ENCODE measurements at places on chromosomes 3 and 15.
A peak's percentile ranks its signal among the peaks of the same experiment; 100 is the strongest.

GRCh38 chr3:195011231-195011834 lies 259.6 kb downstream of the XXYLT1 start:
- DNase-seq, result no peak

- DNase-seq, result no peak
Observed at GRCh38 chr3:67983166-67983565, 328.8 kb upstream of the SUCLG2 start.

GRCh38 chr3:149401926-149402310 lies 24.5 kb upstream of the TM4SF1 start:
- DNase-seq, result peak; percentile 47

DNA sequence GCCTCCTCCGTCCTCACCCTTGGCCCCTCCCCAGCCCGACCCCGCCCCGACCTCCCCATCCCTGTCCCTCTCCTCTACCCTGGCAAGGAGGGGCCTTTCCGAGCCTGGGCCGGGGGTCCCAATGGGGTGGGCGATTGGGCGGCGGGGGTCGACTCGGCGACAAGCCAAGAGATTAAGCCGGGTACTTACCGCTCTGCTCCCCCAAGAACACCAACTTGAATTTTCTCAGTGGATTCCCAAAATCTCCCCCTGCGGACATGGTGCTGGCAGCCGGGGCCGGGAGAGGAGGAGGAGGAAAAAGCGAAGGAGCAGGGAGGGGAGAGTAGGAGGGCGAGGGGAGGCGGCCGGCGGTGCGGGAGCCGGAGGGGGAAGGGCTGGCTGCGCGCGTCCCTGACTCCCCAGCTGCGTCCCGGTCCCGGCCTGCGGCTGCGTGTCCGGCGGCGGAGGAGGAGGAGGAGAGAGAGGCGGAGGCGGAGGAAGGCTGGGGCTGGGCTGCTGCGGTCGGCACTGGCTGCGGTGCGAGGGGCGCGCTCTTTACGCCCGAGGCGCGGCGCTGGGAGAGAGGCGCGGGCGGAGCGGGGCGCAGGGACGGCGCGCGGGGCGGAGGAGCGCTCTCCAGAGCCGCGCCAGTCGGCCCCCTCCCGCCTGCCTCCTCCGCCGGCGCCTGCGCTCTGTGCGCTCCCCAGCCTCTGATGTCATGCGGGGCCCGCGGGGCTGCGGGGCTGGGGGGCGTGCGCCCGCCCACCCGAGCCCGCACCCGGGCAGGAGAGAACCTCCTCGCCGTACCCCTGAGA lies at the start of gene RAB6B:
TSS of gene RAB6B (minus strand) at position 675 of the 794 bp plus-strand sequence. CDS start at position 259, 416 bp downstream.
- DNase-seq, result peak; percentile 42

DNA sequence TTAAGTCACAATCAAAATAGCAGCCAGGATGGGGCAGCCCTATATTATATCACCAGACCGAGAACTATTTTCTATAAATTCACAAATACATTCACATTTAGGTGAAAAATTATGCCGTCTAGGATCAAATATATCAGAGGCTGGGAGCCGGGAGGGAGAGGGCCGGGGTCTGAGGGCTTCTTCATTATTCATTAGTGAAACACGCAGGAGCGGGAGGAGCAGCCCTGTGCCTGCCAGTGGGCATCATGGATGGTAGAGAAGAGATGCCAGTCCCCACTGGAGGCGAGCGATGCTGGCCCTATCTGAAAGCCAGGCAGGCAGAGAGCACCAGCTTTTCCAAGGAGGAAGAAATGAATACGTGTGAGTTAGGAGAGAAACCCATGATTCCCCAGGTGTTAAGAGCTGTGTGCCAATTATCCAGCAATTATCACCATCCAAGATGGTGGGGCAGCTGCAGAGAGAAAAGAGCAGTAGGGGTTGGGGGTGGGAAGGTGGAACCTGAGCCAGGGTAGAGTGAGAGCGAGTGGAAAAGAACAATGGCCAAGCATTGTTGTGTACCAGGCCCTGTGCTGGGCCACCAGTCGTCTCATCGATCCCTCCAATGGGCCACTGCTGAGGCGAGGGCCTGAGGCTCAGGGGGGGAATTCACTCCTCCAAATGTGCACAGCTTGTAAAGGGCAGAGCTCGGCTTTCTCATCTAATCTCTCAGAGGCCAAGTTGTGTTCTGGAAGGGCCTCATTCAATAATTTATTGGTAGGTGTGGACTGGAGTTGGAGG lies 261.3 kb upstream of the TLE3 start:
- no peak for DNase-seq

GRCh38 chr3:170517242-170517945 lies 68.5 kb downstream of the SLC7A14 start:
- peak; percentile 38 for DNase-seq

DNA sequence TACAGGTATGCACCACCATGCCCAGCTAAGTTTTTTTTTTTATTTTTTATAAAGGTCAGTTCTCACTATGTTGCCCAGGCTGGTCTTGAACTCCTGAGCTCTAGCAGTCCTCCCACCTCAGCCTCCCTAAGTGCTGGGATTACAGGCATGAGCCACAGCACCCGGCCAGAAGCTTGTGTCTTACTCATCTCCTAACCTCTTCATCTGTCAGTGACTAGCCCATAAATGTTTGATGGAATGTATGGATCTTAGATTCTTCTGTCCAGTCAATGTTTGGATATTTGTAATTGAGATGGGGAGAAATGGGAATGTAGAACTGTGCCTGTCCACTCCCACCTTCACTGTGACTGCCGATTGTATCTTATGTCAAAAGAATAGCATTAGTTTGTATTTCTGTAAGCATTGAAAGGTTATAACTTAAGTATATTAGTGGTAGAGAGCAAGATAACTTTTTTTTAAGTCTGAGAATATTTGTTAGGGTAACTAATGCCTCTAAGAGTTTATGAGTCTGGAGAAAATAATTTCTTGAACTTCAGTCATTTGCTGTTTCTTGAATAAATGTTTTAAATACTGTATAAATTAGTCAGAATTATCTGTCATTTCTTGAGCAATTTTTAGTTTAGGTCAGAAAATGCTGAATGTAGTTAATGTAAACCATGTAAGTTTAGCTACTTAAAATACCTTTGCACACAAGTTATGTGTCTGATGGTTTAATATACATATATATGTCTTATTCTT lies 215.3 kb upstream of the CGNL1 start:
- peak; percentile 59 for DNase-seq

DNA sequence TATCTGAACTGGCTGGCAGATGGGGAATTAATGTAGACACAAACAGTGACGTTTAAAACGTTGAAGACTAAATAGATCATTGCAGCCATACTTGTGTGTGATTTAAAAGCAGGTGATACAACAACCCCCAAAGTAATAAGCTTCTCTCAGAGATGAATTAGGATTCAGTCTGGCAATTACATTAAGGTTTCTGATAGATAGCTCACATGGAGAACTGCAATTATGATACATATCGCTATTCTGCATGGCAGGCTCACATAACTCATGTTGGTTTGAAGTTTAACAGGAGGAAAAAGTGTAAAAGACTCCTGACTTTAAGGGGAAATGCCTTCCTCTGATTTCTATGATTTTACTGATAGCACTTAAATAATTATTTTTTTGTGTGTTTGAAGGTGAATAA lies 196.9 kb downstream of the CLSTN2 start:
- no peak for DNase-seq

DNA sequence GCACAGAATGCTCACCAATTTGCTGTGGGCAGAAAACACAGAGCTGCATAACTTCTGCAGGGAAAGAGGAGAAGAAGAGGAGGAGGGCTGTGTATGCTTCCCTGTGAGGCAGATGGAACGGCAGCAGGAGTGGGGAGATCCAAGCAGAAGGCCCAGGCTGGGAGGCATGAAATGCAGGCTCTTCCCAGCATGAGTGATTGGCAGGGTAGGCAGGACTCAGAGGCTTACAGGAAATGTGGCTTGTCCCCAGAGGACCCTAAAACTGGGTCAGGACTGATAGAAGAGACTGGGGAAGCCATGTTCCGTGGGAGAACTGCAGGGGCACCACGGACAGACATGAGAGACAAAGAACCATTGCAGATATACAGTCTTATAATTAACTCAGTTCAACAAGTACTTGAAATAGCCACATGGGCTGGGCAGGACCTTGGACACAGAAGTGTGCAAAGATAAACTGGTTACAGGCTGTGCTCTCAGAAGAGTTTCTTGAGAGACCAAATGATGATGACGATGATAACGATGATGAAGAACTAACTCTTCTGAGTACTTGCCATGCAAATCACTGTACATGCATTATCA lies 286.9 kb downstream of the EPHB1 start:
- DNase-seq, result no peak

DNA sequence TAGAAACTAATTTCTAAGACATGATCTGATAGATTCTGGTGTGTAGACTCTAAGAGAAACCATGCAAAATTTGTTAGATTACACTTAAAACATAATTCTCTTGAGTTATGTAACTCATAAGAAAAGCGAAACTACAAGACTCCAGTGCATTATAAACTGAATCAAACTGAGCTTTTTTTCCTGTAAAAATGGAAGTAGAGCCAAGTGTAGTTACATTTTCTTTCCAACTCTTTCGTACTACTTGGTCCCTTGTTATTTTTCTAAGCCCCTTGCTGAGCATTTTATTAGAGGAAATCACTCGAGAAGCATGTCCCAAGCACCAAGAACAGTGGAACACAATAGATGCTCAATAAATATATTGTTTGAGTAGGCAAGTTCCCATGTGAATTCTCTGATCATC lies 130.2 kb downstream of the GADL1 start:
- no peak for DNase-seq

GRCh38 chr15:84638103-84638502 lies 16.0 kb downstream of the WDR73 start:
- DNase-seq, result no peak

GRCh38 chr3:6861625-6862000 lies 698 bp downstream of the GRM7 start:
- no peak for DNase-seq

DNA sequence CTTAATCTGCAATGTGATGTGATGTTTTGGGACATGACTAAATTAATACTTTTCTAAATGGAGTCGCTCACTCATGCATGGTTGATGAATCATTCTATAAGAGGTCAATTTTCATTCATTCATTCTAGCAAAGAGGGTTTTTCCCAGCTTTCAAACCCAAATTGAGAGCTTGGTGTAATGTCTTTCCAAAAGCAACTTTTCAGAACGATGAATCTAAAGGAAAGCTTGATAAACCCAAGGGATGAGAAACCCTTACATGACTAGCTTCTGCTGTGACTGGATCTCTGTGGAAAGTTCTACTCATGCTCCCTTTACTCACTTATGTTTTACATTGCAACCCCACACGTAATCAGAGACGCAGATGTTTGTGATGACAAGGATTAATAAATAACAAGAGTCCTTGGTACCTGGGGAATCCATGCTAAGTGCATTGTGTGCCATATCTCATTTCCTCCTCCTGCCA lies 47.7 kb downstream of the PDZRN3 start:
- DNase-seq, result peak; percentile 43

DNA sequence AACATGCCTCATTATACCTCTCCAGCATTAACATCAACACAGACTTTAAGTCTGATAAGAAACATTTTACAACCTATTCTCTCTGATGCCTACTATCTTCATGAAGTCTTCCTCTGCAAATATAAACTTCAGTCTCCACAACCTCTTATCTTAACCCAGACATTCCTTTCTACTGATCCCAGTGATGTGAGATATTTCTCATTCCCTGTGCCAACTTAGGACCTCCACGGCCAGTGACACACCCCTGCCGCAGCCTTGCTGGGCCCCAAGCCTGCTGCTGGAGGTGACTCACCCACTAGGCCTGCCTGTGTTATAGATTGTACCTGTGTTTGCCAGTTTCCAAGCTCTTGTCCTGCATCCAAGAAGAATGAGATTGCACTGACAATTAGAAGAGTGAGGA lies 734.5 kb upstream of the CADM2 start:
- DNase-seq, result no peak

- no peak for DNase-seq
Observed at GRCh38 chr15:73352082-73352481, 16.7 kb downstream of the HCN4 start.

- no peak for DNase-seq
Observed at GRCh38 chr3:171061749-171062148, 35.2 kb upstream of the SLC2A2 start.

DNA sequence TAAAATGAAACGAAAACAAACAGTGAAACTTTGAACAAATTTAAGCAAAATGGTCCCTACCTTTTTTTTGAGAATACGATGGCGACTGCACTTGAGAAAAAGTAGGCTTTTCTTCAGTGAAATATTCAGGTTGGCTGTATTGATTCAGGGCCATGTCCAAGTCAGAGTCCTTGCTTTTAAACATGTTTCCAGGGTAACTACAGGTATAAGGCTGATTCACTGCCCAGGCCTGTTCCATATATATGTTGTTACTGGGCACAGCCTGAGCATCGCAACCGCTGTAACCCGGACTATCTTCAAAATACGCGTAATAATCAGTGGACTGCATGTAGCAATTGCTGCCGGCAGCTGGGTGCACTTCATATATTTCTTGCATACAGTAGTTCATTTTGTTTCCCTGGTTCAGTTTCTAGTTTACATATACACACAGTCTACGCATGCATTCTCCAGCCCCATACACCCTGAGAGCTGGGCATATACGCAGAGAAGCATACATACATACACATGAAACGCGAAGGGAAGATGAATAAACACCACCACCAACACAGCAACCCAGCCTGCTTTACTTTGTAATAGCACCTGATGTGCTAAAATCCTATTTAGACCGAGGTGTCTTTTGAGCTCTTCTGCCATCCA lies 220.0 kb downstream of the NR1D2 start:
- DNase-seq, result no peak

DNA sequence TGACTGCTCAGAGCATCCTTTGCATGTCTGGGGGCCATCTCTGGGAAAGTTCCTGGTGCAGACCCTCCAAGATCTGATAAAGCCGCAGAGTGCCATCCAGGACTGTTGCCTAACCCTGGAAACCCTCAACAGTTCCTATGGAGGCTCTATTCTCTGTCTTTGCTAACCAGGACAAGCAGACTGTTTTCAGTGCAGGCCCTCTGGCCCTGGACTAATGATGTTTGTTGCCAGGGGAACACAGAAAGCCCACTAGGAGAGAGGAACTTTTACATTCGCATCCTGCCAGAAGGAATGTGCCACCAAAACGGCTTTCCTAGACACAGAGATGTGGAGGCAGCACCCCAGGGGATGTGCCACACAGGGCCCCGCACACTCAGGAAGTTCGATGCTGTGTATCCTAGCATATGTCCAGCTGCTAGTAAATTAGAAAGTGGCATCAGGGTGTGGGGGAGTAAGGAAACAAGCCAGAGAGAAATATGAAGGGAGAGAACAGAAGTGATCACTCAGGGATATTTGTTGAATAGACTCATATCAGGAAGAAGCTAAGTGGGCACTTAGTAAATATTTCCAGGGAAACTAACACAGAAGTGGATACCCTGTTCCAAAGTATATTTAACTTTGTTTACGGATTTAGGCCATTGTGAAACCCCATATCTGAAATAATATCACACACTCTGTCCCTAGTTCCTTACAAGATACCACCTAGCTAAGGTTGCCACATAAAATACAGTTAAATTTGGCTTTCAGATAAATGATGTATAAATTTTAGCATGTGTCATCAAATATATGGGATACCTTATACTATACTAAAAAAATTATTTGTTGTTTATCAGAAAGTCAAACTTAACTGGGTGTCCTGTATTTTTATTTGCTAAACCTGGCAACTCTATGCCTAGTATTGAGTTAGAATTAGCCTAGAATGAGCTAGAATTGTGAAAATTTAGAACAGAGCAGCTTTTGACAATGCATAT lies 29.9 kb upstream of the TMOD3 start:
- DNase-seq, result no peak

Measured in mesenchymal stem cell (in vitro differentiated cells and primary cell).